LHCN-M2 (cell line): ENCODE measurements at places on chromosomes 12 and 14. TPM values are rescaled to one million over a fixed set of nuclear protein-coding genes. Genes with fewer than 3 reads are reported as not detected.

Gene DPPA3
- not detected in 2 replicates for total RNA-seq

Gene FAM177A1
- total RNA-seq: 58.6 and 61.2 TPM in 2 replicates

- DNase-seq: no peak
Observed at GRCh38 chr14:100526632-100527031, 60.6 kb downstream of the BEGAIN start.

DNA sequence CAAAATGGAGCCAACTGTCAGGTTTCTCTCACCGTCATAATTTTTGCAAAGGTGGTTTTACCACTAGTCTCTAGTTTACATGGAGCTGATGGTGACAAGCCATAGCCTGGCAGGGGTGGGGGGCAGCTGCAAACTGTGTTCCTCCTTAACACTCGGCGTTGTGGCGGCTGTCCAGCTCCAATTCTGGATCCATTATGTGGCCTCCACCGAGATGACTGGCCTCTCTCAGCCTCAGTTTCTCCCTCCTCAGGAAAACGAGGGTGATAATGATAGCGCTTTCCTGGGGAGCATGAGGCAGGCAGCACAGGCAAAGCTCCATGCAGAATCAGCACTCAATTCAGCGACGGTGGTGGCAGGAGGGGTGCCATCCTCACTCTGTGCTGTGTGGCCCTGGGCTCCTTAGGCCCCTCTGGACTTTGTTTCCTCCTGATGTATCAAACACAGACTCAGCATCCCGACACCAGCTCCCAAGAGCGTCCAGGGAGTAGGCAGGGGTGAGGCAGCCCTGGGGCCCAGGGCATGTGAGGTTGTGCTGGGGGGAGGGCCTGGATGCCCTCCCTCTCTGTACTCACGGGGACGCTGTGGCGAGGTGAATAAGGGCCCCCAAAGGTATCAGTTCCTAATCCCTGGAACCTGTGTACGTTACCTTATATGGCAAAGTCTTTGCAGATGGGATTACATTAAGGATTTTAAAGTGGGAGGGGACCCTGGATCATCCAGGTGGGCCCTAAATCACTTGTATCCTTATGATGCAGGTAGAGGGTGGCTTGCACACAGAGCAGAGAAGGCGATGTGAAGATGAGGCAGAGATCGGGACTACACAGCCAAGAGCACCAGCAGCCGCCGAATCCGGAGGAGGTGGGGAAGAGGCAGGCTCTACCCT lies 46.8 kb upstream of the EIF5 start:
- DNase-seq: no peak

DNA sequence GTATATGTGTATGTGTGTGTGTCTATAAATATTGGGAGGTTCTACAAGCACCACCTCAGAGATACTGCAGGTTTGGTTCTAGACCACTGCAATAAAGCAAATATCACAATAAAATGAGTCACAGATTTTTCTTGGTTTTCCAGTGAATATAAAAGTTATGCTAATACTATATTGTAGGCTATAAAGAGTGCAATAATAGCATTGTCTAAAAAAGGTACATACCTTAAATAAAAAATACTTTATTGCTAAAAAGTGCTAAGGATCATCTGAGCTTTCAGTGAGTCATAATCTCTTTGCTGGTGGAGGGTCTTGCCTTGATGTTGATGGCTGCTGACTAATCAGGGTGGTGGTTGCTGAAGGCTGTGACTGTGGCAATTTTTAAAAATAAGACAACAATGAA lies 111.1 kb downstream of the VEZT start:
- no peak for DNase-seq

- DNase-seq: no peak
Observed at GRCh38 chr14:33342299-33342974, 403.8 kb downstream of the NPAS3 start.
